ENCODE measurements at places on chromosomes 6 and 20. TPM values are rescaled to one million over a fixed set of nuclear protein-coding genes. Genes with fewer than 3 reads are reported as not detected.

- DNase-seq: no peak
Observed at GRCh38 chr6:107154801-107155160, 39.5 kb upstream of the BEND3 start.

GRCh38 chr6:56915832-56916231 is 39.1 kb upstream of the BEND6 start:
- DNase-seq: no peak

DNA sequence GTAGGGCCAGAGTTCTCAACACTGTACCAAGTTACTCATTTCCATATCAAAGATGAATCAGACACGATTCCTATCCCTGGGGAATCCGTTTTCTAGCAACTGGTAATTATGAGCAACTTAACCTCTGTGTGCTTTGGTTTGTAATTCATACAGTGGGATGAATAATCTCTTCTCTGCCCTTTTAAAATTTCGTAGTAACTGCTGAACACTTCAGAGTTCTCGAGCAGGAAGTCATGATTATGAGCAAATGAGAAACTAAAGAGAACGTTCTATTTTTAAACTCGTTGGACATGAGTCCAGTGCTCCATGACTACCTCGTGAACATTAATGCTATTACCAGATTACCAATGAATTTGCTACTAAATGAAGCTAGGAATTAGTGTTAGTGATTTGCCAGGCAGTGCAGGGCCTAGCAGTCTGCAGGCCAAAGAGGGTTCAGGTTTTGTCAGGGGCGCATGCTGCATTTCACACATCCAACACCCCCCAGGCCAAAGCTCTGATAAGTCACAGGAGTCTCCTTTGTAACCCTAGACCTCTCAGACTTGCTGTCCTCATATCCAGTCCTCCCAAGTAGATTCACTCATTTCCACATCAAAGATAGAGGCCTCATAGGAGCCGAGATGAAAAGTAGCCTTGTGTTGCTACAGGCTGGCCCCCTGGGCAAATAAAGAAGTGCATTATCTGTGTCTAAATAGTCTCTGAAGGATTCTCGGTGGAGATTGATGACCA is 45.8 kb upstream of the VSTM2L start:
- no peak for DNase-seq

DNA sequence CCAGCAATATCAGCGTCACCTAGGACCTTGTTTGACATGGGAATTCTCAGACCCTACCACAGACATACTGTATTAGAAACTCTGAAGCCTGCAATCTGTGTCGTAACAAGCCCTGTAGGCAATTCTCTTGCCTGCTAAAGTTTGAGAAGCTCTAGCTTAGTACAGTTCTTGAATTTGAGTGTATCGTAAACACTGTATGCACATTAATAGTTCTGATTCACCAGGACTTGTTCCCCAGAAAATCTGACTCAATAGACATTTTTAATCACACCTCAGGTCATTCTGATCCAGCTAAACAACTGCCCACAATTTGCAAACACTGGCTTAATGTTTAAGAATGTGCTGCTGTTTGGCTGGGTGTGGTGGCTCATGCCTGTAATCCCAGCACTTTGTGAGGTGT is 414.3 kb downstream of the TFAP2A start:
- no peak for DNase-seq

- DNase-seq: no peak
Observed at GRCh38 chr6:125307964-125308615, 6.3 kb upstream of the HDDC2 start.

The SLC35B3 gene
- 16.7 TPM for total RNA-seq

The CCDC28A gene
- 4.7 TPM for total RNA-seq

The ME1 gene
- total RNA-seq: 19.7 TPM

The CLIC5 gene
- 0.05 TPM for total RNA-seq

The CD40 gene
- total RNA-seq: 14.1 TPM

The TRAPPC3L gene
- total RNA-seq: not detected

The SYNDIG1 gene
- total RNA-seq: not detected
